ENCODE measurements at places on chromosomes 13 and 19.

DNA sequence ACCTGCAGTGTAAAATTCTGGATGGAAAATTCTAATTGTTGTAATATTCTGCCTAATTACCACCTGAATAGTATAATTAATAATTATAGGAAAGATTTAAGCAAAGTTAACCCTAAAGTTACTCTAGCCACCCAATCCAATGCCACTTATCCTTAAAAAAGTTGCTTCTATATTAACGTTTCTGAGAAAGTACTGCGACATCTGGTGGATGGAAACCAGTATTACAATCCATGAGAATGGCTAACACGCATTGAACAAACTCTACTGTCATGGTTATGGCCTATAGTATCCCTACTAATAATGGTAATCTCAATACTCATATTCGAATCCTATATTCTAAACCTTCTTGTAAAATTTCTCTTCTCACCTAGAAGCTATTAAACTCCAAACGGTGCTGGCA is 1551.8 kb downstream of the SLITRK1 start:
- no peak for DNase-seq

DNA sequence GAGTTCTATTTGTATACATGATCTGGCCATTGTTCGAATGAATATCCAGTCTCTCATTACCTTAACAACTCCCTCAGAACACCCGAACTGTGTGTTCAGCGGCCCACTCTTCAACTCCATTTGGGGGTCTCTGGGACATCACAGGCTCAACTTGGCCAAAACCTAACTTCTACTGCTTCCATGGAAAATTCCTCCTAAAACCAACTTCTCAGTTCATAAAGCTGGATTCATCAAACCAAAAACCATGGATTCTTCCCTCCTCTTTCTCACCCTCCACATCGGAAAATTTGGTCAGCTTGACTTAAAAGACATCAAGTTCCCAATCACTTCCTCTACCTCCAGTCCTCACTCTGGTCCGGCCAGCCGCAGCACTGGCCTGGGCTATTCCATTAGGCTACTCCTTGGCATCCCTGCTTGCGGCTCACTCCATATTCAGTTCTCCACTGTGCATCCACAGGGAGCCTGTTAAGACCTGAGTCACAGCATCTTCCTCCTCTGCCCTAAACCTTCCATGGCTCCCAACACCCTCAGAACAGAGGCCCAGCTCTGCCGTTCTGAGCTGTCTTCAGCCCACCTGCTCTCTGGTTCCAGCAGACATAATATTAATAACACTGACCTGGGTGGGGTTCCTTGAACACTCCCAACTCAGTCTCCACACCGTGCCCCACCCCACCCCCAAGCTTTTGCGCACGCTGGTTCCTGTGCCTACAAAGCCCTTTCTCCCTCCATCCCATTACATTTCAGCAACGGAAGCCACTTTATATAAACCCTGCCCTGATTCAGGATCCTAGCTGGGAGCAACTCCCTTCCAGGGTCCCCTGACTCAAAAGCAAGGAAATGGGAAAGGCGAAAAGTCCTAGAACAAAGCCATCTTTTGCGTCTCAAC is 1.1 kb downstream of the ZNF792 start:
- DNase-seq: no peak

DNA sequence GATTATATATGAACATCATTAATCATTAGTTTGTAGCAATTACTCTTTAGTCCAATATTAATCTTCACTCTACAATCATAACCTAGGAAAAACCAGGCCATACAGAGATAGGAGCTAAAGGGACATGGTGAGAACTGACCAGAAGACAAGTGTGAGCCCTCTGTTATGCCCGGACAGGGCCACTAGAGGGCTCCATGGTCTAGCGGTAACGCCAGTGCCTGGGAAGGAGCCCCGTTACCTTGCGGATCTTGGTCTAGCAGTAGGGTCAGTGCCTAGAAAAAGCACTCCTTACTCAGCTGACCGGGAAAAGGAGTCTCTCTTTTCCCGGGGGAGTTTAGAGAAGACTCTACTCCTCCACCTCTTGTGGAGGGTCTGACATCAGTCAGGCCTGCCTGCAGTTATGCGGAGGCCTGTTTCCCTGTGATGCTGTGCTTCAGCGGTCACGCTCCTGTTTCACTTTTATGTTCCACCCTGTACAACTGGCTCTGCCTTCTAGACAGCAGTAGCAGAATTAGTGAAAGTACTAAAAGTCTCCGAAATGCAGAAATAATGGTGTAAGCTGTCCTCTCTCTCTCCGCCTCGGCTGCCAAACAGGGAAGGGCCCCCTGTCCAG is 13.8 kb downstream of the OR7D4 start:
- DNase-seq: peak; percentile 30

GRCh38 chr13:94009701-94010100 is 469.8 kb downstream of the DCT start:
- DNase-seq: no peak

DNA sequence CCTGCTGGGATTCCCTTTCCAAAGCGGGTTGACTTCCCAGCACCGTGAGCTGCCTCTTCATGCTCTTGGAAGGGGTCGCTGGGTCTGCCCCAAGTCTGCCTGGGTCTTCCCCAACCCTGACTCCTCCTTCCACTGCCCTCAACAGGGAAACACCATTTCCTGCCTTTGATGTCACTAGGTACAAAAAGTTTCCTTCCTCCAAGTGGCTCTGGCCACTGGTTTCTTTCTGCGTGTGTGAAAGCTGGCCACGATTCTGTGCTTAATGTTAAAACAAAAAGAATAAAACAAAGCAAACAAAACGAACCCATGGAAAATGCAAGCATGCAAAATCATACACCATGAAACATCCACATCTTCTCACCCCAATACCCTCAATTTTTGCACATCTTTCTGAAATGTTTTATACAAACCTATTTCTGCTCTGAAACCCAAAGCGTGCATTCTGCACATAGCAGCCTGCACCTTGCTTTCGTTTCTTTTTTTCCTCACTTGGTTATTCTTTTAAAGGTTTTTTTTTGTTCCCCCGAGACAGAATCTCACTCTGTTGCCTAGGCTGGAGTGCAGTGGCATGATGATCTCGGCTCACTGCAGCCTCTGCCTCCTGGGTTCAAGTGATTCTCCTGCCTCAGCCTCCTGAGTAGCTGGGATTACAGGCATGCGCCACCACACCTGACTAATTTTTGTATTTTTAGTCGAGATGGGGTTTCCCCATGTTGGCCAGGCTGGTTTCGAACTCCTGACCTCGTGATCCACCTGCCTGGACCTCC is 12.5 kb upstream of the TNFSF9 start:
- DNase-seq: peak; percentile 21

DNA sequence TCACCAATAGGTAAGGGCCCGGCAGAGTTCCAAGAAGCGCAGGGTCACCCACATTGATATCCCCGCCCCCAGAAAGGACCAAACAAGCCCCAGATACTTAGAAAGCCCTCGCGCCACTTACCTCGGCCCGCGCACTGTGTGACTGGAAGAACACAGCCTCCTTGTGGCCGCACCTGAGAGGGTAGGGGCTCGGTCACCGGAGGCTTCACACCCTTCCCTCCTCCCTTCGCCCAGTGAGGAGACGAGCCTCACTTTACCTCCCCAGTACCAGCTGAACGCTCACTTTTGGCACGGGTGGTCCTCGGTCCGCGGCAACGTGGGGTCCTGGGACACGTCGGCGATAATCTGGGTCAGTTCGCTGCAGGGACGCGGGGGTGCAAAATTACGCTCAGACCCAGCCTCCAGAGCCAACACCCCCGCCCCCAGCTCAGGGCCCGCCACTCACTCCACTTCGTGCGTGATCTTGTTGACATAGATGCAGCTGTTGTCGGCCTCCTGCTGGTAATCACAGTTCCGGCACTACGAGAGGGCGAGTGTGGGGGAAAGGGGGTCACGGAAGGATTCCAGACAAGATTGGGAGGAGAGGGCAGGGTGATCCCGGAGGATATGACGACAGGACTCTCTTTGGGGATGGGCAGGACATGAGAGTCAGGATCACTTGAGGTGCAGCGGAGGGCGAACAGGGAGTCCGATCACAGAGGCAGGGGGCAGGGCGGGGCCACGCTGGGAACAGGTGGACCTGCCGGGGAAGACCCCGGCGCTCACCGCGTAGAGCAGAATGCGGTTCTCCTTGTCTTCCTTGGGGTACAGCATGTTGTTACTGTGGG is 568 bp downstream of the POLR2I start:
- no peak for DNase-seq

DNA sequence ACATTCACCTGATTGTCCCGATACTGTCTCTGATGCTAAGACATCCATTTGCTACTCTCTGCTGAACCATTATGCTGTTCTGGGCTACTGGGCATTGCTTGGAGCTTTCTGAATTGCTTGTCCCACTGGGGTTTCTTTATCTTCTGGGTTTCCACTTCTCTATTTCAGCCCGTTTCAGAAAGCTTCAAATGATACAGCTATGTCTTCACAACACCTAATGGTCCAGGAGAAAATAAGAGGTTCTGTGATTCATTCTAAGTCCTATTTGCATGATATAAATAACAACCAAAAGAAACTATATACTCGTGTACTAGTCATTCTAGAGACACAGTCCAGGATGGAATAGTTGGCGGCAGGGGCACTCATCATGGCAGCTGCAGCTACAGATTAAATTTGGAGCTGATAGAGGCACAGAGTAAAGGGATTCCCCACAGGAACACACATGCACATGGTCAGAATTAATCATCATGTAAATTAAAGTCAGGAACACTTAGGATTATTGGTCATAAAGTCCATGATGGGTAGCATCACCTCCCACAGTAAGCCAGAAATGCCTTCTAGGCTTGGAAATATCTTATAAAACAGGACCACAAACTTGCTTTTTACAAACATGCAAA is 33.3 kb upstream of the SCEL start:
- DNase-seq: no peak

- DNase-seq: no peak
These were observed 961.6 kb upstream of the MIR17HG start for GRCh38 chr13:90385781-90386489.

GRCh38 chr19:32891609-32892008 is 22.0 kb upstream of the SLC7A9 start:
- no peak for DNase-seq

GRCh38 chr19:15149737-15150136 is 42.5 kb downstream of the SYDE1 start:
- no peak for DNase-seq

- no peak for DNase-seq
These were observed 14.9 kb upstream of the CYP2B6 start for GRCh38 chr19:40976134-40976533.

DNA sequence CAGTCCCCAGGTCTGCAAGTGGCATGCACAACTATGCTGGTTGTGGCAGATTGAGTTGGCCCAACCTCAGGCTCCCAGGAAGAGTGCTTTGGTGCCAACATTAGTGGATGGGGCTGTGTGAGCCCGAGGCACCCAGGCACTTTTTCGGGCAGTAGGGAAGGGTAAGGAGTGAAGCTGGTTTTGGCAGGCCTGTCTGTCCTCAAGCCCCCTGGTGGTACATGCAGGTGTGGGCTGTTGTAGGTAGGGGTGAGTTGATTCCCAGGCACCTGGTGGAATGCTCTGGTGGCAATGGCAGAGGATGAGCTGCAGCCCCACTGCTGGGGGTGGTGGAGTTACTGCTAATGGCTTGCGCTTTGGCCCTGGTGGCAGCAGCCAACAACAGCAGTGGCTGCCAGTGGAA is 723.7 kb upstream of the SLITRK1 start:
- DNase-seq: no peak

GRCh38 chr13:102944821-102945220 is 99.0 kb downstream of the ERCC5 start:
- no peak for DNase-seq

DNA sequence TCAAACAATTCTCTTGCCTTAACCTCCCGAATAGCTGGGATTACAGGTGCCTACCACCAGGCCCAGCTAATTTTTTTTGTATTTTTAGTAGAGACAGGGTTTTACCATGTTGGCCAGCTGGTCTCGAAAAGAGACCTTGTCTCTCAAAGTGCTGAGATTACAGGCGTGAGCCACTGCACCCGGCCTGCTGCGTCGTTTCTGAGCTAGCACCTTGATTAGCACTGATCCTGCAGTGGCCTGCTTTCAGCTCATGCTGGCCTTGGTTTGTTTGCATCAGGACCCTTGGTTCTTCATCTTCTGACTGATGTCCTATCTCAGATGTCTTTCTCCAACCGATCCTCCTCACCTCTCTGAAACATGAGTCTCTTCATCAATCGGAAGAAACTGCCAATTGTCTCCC is 4.9 kb upstream of the TFDP1 start:
- DNase-seq: no peak

GRCh38 chr19:49142866-49143335 is 12.3 kb downstream of the HRC start:
- peak; percentile 52 for DNase-seq
